ENCODE measurements at places on chromosomes 7 and 10.

GRCh38 chr7:128427289-128427891 lies 17.6 kb upstream of the IMPDH1 start:
- peak; percentile 78 for DNase-seq

- DNase-seq, result no peak
Measured at GRCh38 chr10:58479045-58479444, 33.6 kb upstream of the BICC1 start.

- peak; percentile 14 for DNase-seq
Measured at GRCh38 chr7:129434675-129435318, 565 bp downstream of the STRIP2 start.

DNA sequence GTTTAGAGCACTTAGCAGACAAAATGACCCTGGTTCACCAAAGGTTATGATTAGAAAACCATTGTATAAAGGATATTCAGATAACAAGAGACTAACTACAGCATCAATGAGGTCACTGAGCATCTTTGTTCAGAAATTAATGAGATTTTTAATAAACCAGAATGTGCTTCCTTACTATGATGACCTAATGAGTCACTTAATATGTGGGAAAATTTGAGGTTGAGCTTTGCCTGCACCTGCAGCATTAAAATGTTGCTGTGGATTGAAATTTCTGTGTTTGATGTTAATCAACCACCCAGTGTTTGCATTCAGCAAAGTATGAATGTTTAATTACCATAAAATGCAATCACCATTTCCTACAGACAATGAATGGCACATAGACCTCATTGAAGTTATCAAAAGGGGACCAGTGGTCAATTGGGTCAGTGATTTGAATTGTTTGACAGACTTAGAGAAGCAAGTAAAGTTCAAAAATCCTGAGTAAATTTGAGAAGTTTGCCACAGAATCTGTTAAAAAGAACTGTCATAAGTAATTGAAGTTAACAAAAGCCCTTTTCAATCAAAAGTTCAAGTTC lies 45.8 kb downstream of the EXOC6 start:
- DNase-seq, result no peak

- no peak for DNase-seq
Measured at GRCh38 chr10:23258516-23258915, 66.4 kb downstream of the PTF1A start.

DNA sequence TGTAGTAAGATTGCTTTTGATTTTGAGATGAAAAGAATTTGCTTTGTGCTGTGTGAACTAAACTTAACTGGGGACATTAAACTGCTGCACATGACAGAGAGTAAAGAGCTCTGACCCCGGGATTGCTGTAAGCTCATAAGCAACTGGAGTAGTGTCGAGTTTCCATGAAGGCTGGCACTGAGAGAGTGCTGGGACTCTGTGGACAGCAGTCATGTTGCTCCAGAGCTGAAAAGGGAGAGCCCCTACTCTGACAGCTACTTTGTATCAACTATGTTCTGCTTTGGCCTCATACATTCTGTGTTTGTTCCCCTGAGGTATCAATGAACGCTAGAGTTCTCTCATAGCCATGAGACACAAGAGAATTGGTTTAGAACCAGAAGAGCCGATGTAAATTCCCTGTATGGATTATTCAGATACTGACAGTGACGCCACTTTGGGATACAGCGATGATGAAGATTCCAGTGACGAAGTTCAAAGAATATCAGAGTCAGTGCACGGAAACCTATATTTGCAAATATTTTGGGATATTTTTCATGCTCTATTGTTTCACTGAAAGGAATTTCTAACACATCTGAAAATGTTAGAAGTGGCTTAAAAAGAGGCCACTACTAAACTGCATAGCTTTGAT lies 185.9 kb upstream of the DKK1 start:
- DNase-seq, result no peak

DNA sequence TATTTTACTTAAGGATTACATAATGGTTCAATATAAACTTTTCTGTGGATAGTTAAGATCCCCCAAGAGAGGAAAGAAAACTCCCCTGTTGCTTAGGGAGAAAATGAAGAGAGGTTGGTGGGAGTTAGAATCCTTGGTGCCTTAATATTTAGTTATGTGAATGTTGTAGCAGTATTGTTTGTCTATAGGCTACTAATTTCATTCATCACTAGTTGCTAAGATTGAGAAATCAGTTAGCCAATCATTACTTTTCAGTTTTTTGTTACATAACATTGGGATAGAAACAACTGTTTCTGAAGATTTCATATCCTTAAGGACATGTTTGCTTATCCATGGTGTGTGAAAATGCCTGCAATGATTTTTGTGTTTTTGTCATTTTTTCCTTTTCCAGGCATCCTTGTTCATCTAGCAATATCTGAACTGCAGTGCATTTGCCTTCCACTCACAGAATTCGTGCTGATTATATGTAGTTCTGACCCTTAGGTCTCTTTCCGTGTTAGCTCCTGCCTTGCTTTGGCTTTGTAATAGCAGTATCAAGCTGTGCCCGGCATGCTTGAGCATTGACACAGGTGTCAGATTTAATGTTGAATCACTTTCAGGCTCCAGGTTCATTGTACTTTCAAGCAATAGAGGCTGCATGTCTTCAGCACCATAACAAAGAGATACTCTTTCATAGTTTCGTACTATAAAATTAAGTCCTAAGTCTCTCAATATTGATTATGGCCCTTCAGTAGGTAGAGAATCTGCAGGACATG lies 85.0 kb downstream of the PODXL start:
- DNase-seq, result no peak

DNA sequence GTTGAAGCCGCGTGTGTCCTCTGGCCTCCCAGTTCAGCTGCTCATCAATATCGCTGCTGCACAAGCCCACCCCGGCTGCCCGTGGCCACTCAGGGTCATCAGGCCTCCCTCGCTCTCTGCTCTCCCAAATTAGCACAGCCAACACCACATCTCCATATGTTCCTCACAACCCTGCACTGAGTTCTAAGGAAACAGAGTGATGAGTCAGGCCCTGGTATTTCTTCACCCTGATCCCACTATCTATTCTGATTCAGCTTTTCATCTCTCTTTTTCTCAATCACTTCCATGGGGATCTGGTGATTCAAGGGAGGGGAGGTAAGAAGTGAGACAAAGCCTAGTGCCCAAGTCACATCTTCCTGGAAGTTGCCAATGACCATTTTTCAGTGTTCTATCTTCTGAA lies 23.8 kb downstream of the CYTH3 start:
- peak; percentile 80 for DNase-seq

DNA sequence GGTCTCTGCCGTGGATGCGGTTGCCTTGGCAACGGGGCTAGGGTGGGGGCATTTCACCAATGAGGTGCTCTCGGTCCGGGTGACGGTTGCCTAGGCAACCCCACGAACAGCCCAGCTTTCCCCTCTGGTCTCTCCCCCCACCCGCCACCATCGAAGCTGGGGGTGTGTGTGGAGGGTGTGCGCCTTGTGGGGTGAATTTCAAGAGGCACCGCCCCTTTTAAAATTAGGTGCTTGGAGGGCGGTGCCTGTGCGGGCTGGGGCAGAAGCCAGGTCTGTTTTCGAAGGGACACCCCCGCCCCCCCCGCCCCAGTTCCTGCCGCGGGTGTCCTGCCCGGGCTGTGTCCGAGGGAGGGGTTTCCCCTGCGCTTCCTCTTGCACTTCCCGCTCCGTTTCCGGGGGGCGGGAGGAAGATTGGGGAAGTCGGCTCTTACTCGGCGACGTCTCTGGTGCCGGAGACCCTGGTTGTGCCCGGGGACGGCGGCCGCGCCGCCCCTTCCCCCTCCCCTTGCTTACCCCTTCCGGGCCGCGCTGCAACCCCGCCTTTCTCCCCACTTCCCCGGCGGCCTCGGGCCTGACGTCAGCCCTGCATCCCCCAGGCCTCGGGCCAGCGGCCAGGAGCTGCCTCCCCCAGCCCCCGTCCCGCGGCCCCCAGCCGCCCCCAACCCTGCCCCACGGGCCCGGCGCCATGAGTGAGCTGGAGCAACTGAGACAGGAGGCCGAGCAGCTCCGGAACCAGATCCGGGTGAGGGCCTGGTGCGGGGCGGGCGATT lies 2.2 kb downstream of the GNB2 start:
- peak; percentile 63 for DNase-seq

GRCh38 chr10:98391065-98391464 lies 23.9 kb downstream of the PYROXD2 start:
- no peak for DNase-seq

- no peak for DNase-seq
Measured at GRCh38 chr7:128197589-128197988, 43.5 kb upstream of the LEP start.

DNA sequence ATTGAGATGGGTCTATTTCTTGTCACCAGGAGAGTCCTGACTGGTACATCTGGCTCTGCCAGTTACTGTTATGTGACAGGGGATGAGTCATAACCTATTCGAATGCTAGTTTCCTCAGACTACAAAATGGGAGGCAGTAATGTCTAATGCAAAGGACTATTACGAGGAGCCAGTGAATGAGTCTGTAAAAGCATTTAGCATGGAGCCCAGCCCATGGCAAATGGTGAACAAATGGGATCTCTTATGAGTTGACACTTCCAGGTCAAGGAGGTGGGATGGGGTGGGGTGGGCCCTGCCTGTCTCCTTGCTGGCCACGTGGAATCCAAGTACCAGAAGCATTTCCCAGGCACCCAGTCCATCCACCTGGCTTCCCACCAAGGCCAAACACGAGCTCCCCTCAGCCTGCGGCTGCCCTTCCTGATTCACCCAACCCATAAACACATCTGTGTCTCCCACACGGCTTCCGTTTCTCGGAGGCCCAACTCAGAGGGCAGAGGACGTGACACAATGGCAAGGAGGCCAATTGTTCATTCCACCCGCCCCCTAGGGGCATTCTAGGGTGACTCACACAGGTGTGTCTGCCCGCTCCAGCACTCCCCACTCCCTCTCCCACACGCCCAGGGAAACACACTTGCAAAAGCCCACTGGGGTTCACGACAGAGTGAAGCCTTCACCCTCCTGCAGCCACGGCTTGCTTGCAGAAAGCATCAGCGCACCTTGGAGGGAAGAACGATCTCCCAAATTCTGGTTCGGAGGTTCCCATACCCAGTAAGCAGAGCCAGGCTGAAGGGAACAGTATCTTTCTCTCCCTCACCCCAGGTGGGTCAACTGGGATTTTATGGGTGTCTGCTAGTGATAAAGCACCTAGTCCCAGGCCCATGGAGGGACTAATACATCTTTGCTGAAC lies 109.8 kb downstream of the SH3PXD2A start:
- DNase-seq, result no peak

DNA sequence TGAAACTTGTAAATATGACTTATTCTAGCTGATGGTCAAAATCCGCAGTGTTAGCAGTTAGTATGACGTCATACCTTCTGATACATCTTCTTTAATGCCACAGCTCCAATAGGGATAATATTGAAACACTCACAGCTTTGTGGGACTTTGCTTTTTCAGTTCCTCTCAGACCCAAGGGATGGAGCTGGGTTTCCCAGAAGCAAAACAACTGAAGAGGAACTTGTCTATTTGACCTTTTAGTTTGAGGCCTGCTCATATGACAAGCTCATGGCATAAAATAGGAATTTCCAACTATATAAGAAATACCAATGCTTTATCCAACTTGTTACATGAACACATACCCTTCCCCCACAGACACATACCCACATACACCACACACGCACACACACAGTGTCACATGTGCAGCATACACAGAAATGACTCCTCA lies 31.6 kb upstream of the C10orf67 start:
- no peak for DNase-seq

DNA sequence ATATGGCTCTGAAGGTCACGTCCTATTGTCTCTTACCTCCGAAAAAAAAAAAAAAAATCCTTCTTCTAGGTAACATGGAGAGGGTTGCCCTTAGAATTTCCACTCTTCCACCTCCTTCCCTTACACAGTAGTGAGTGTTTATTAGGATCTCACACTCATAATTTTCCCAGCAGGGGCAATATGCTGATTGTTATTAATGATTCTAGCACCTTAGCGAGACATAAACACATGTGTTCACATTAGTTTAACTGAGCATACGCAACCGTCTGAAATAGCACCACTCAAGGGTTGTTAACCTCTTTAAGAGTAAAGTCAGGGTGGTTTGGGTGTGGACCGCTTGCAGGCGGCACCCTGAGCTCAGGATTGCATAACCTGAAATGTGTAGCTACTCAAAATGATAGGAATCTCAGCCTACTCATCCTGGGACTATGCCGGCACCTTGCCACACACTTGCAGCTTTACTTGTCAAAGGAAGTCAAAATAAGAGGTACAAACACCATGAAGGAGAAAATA lies 52.2 kb downstream of the CPEB3 start:
- peak; percentile 87 for DNase-seq

GRCh38 chr7:2431260-2431867 lies 28.0 kb downstream of the CHST12 start:
- DNase-seq, result no peak

GRCh38 chr10:30861221-30861620 lies 170.4 kb downstream of the ZNF438 start:
- DNase-seq, result no peak

DNA sequence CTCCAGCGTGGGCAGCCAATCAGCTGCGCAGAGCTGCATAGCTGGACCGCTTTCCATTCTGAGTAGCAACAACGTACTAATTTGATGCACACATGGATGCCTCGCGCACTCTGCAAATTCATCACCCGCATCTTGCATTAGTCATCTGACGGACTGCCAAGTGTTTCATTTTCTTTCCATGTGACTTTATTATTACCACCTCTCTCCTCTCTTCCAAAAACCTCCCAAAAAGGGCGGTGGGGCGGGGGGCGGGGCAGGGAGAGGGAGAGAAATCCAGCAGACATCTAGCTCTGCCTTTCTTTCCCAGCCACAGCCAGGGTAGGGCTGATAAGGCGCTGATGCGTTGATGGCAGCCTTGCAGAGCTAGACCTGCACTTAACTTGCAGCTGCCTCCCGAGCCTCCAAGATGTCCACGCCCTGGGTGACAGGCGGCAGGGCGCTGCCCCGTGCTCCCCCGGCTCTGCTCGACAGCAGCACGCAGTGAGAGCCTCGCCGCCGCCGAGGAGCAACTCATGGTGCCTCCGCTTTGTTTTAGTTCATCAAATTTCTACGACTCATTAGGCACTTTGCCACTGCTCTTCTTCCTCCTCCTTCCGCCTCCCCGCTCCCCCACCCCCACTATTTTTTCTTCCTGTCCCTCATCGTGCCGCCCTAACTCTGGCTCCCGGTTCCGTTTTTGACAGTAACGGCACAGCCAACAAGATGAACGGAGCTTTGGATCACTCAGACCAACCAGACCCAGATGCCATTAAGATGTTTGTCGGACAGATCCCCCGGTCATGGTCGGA lies 147.3 kb downstream of the CELF2 start:
- DNase-seq, result peak; percentile 97

DNA sequence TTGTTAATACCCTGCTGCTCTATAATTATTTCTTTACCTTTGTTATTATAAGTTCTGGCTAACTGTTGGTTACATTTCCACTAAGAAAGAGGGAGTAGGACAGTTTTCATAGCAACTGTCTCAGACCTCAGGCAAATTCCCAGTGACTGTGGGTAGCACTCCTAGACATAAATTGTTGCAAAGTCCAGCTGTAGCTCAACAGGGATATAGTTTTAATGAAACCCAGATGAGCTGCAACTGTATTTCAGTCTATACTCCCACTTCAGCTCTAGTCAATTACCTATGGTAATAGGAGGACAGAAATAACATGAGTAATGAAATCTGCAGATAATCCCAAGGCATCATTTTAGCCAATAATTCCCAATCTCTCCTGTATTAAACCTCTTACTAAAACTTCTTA lies 103.0 kb upstream of the SEMA3A start:
- no peak for DNase-seq

- no peak for DNase-seq
Measured at GRCh38 chr10:132762267-132762666, 23.7 kb downstream of the NKX6-2 start.
